ENCODE measurements at places on chromosomes 4 and X.

DNA sequence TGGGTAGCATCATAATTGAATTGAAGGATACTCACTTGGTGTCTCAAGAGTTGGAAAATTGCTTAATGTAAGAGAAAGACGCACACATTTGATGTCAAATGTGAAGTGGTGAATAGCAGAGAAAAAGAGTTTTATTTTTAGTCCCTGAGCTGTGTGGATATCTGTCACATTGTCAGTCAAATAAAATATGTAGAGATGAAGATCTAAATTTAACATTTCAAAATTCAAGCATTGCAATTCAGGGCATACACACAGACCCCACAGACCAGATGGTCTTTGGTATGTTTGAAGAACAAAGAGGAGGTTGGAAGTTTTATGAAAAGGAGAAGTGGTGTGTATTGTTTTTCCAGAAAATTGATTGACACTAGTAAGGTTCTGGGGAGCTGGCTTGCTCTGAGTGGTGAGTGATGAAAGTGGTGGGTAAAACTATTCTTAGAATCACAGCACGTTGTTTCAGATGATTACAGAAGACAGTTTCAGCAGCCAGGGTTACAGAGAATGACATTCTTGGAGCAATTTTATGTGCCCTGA is 44.9 kb upstream of the BBS12 start:
- DNase-seq: no peak

GRCh38 chr4:169621731-169622492 is 1.5 kb downstream of the CLCN3 start:
- no peak for DNase-seq

DNA sequence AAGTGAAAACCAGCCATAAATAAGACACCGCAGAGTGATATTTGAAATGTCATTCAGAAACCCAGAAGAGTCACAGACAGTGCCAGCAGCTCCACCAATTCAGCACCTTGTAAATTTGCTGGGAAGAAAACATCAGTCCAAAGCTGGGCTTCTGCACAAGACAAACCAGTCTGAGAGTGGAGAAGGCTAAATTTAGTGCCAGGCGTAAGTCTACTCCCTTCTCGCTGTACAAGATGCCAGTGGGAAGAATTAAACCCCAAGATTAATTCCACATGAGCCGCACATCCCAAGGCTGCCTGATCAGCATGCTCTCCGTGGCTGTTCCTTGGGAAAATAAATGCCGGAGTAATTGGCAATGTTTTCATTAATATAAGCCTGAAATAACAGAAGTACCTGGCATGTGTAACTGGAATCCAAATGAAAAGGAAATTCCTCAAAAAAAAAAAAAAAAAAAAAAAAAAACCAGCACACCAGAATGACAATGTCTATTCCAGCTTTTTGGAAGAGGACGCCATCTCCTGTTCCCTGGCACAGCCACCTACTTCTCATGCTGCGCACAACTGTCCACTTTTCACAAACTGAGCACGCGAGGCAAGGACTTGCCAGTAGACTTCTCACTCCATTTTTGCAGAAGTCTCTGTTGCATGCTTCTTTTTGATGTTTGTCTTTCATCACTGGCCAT is 95.5 kb downstream of the NSUN7 start:
- no peak for DNase-seq

GRCh38 chr4:11427121-11427996 is 1.3 kb downstream of the HS3ST1 start:
- no peak for DNase-seq

GRCh38 chr4:2732526-2732925 is 23.6 kb downstream of the TNIP2 start:
- no peak for DNase-seq

All from activated effector memory CD4-positive, alpha-beta T cell treated with Interleukin-2 at 50 U/mL for 16 hours (primary cell).